ENCODE measurements at places on chromosomes 6 and 20. TPM values are rescaled to one million over a fixed set of nuclear protein-coding genes. Genes with fewer than 3 reads are reported as not detected.

Gene PI3
- not detected for total RNA-seq

DNA sequence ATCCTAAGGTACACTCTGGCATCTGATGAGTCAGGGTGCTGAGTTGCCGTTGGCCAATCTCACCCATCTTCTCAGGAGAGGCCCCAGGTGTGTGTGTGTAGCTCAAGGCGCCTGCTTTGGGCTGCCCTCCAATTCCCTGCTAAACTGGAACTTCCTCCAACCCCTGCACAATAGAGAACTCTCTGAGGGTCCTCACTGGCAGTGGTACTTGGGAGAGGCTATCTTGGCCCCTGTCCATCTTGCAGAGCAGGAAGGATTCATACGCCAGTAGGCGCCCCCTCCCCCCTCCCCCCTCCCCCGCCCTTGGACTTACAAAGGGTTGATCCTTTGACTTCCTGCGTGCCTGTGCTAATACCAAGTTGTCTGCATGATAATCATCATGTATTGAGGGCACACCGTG, 173.6 kb downstream of the SASH1 start:
- DNase-seq = no peak

- DNase-seq = no peak
These were observed 13.1 kb upstream of the LIN28B start for GRCh38 chr6:104943781-104944180.

- no peak for DNase-seq
These were observed 3.7 kb upstream of the CARMIL1 start for GRCh38 chr6:25275436-25275835.

All from T-cell (primary cell).